Inflammatory macrophage (primary cell): ENCODE measurements at places on chromosomes 1 and 21.

DNA sequence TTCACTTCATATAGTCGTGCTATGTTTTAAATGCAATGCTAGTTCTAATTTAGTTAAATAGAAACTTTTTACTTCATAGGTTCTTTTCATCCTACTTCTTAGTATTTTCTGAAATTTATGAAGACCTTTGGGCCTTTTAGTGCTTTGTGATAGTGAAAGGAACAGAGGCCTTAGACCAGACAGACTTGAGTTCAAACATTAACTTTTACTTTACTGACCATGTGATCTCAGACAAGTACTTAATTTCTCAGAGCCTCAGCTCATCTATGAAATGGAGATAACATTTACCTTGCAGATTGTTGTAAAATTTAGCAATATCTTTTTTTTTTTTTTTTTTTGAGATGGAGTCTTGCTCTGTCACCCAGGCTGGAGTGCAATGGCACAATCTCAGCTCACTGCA is 57.5 kb downstream of the AK5 start:
- DNase-seq = no peak

- no peak for DNase-seq
Observed at GRCh38 chr1:89125240-89125912, 538 bp downstream of the GBP2 start.

DNA sequence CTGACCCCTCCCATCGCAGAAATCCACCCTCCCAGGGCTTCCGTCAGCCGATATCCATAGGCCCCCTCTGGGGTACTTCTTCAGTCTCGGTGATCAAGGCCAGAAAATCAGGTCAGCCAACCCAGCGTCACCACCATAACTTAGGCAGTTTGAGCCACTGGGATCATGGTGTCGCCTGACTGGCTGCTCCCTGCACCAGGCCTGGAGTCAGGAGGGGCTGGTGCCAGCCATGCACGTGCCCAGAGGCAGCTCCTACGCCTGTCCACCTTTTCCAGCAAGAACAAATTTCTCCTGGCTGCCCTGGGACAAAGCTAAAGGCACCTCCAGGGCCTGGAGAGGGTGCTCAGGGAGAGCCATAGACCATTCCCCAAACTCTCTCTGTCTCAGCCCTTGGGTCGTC is 4.8 kb upstream of the CTRC start:
- DNase-seq = no peak

DNA sequence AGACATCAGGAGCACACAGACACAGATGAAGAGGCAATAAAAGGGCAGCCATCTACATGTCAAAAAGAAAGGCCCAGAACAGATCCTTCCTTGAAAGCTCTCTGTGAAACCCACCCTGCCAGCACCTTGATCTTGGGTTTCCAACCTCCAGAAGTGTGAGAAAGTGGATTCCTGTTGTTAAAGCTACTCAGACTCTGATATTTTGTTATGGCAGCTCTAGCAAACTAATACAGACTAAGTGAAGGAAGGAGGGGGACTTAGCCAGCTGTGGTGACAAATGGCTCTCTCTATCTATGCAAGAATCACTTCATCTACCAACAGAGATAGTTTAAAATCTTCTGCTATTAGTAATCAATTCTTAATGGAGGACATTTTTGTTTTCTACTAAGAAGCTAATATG is 10.4 kb downstream of the SAMSN1 start:
- DNase-seq = no peak

GRCh38 chr1:245116131-245116530 is 38.7 kb upstream of the KIF26B start:
- no peak for DNase-seq

DNA sequence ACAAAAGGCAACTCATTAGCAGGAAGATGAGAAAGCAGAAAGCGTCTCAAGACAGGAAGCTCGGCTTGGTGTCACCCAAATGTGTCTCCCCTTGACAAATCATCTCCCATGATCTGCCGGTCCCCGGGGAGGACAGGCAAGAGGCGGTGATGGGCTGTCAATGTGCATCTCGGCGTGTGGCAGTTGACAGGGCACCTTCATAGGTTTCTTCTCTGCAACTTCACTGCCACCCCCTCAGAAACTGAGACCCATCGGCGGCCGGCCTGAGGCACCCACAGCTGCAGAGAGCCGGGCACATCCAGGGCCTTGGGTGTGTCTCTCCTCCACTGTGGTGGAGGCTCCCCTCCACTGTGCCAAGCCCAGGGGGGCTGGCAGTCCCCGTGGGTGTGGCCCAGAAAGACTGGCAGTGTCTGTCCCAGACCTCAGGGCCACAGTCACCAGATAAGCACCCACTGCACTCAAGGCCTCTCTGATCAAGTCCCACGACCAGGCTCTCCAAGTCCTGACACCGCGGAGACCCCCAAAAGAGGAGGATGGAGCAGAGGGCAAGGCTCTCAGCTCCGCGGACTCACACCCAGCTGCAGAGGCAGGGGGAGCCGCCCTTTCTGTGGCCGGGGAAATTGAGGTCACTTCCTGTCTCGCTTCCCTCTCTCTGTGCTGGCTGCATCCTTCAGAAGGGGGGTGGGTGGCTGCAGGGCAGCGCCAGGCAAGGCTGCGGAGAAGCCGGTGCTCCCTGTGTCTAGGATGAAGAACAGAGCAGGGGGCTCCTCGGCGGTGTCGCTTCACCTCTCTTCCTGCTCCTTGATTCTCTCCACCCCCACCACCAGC is 39.6 kb upstream of the LBR start:
- peak; percentile 90 for DNase-seq

GRCh38 chr1:234686035-234686434 is 76.1 kb upstream of the IRF2BP2 start:
- DNase-seq = no peak

GRCh38 chr1:14539953-14540563 is 58.4 kb upstream of the KAZN start:
- no peak for DNase-seq

DNA sequence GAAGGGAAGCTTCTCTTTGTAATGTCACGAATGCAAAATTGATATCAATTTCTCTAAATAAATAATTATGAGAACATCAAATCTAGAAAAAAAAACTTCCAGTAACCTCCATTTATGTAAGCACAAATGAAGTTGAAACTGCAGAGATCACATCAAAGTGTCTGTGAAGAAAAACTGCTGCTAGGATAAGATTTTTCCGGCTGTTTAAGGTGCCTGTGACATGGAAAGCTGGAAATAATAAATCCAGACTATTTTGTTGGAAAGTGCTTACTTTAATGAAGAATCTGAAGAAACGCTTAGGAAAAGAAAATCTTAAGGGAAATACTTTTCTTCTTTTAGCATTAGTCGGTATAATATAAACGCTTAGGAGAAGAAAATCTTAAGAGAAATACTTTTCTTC is 57.0 kb downstream of the CHRM3 start:
- DNase-seq = no peak

DNA sequence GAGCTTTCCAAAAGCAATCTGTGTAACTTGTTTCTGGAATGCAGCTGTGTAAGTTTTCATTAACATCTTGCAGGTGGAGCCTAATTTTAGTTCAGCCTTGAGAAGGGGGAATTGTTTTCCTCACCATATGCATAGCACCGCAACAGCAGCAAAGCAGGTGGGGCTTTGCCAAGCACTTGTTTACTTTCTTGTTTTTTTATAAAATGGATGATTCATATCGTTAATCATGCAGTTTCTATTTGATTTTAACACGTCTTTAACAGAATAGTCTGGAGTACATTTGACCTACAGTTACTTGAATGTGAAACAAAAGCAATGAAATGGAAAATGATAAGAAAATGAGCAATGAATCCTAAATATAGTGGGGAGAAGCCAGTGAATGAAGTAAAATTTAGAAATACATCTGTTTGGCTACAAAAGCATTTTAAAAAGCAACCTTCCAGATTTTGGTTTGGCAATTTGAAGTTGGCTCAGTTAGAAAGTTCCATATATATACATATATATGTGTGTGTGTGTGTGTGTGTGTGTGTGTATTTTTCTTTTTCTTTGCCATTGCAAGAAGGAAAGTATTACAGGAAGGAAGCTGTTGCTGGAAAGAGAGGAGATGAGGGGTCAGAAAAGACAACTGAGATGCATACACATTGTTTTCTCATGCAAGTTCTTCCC is 119.0 kb upstream of the ADGRL2 start:
- no peak for DNase-seq

- DNase-seq = peak; percentile 91
Observed at GRCh38 chr1:185483664-185484450, 166.8 kb upstream of the IVNS1ABP start.

- no peak for DNase-seq
Observed at GRCh38 chr1:31694069-31694963, 9.5 kb downstream of the COL16A1 start.

- DNase-seq = no peak
Observed at GRCh38 chr1:56589369-56589768, 10.0 kb upstream of the PLPP3 start.

DNA sequence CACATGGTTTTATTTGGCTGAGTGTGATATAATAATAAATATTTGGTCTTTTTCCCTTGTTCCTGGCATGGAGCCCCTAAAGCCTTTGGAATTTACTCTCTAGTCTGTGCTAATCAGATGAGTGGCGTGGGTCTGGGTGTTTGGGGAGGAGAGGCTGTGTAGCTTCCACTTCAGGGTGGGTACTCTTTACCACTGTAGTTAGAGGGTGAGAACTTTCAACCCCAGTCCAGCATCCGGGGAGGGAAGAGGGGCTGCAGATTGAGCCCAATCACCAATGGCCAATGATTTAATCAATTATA is 20.0 kb downstream of the USP25 start:
- no peak for DNase-seq

DNA sequence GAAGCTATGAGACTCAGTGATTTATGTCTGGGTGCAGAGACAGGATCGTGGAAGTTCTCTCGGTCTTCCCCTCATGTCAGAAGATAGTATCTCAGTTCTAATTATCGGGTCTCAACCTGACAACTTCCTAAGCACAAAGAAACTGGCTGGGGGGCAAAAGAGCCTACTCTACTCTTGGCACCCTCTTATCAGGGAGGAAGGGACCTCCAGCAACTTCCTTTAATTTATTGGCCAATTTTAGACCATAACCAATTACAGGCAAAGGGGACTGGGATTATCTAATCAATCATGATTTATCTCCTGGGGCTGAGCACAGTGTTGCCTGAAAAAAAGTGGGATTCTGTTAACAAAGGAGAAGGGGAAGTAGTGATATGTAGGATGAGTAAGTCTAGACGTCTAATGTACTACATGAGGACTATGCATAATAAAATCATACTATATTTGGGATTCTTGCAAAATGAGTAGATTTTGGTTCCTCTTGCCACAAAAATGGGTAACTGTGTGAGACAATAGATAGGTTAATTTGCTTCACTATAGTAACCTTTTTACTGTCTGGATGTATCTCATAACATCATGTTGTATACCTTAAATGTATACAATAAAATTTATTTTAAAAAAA is 98.8 kb downstream of the ZFYVE9 start:
- DNase-seq = peak; percentile 73

DNA sequence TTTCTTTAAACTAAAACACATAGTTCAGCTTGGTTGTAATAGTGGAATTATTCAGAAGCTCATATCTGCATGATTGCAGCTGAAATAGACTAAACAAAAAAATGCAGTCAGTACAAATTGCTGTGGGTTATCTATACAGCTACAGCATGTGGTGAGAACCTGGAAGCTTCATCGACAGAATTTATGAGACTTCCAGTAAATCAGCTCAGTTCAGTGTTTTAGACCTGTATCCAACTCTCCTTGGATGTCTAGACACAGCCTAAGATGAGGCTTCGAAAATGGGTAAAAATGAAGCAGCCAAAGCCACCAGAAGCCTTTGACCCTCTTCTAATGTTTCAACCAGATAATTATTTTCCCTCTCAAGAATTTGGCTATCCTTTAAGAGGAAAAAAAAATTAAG is 127.1 kb upstream of the C1orf105 start:
- DNase-seq = no peak

DNA sequence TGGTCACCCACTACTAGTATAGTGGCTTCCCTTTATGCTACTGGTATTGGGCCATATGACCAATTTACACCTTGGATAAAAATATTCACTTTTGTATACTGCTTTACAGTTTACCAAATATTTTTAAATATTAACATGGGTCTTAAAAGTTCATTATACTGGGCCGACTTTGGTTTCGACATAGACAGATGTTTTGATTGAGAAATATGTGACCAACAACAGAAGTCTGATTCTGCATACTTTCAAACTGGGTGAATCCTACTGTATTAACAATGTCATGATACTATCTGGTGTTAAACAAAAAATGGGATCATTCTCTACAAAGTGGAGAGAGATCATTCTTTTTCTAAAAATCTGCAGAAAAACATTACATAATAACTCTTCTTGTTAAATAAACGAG is 134.8 kb downstream of the AKT3 start:
- peak; percentile 44 for DNase-seq

DNA sequence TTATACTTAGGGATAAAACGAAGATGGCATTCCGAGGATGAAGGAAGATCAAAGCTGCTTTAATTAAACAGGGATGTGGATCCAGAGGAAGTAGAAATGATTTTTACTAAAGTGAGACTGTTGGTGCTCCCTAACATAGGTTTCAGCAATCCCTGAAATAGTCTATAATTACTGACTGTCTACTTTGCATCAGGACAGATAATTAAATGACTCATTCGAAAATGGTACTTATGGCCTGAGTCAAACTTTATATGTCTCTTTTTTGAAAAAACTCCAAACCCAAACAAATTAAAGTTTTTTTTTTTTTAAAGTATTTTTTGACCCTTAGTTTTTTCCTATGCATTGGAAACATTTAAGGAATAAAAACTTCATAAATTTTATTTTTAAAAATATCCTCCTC is 90.3 kb downstream of the LYST start:
- DNase-seq = no peak

DNA sequence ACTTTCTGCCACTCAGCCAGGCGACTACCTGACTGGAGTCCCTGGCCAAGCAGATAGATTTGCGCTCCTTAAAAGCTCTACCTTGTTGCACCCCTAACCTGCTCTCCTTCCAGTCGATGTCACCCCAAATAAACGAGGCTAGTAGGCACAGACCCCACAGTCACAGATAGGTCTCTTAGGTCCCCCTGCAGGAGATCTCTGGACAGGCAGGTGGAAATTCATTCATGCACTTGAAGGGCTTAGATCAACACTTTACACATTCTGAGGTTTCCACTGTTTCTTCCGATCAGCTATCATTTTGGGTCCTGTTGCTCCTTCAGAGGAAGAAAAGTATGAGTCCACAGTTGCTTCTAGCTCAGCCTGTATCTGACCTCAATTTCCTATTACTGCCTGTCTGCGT is 272.6 kb upstream of the FMN2 start:
- no peak for DNase-seq

DNA sequence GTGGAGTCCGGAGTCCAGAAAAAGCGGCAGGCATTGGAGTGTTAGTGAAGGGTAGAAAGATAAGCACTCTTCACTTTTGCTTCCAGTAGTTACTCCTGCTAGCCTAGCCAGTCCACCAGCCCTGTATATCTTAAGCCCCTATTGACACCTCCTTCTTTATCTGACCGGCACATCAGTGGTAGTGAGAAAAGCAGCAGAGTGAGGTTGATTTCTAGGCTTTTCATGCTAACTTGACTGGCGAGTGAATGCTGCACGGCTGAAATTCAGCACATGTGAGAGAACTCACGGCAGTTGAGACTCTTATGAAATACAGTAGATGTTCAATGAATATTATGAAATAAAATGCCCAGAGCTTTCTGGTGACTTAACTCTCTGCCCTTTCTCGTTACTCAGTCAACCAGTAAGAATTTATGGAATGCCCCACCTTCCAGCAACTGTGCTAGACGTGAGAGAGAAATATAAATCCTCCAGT is 128.2 kb downstream of the CACHD1 start:
- no peak for DNase-seq
